CD4-positive, alpha-beta T cell (primary cell): ENCODE measurements at places on chromosomes 2 and 18.

GRCh38 chr2:128304715-128305554, 13.7 kb downstream of the HS6ST1 start:
- no peak for DNase-seq

- DNase-seq: no peak
Observed at GRCh38 chr18:45539491-45539891, 75.8 kb upstream of the SLC14A2 start.

GRCh38 chr2:101464841-101465240, 10.1 kb downstream of the RFX8 start:
- no peak for DNase-seq

DNA sequence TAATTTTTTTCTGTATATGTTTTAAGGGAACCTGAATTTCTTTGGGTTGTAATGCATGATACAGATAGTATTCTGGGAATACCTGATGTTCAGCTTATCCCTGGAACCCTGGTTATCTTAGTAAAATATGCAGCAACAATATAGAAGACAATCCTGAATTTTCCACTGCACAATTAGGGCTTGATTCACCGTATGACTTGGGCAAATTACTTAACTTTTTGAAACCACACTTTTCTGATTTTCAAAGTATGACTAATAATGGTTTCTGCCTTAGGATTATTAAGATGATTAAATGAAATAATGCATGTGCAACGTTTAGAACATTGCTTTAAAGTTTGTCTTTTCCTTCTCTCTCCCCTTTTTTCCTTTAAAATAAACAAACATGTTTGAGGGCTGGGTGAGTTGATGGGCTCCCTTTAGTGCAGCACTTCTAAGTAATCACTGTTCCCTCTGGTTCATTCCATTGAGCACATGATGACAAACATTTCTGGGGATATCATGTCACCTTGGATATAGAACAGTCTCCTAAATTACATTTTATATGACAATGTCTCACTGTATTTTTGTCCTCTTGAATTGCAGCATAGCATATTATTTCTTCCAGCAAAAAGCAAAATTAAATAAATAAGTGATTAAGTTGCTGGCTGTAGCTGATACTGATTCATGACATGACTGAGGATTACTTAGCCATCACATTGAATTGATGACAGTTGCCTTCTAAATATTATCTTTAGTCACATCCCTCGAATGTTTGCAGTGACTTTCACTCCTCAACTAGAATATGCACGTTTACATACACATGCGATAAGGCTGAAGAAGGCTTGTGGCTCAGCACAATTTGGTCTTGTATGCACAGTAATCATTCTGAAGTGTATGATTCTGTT, 254.5 kb downstream of the NEDD4L start:
- DNase-seq: no peak

- DNase-seq: no peak
Observed at GRCh38 chr2:100747551-100747950, 72.4 kb upstream of the NPAS2 start.

DNA sequence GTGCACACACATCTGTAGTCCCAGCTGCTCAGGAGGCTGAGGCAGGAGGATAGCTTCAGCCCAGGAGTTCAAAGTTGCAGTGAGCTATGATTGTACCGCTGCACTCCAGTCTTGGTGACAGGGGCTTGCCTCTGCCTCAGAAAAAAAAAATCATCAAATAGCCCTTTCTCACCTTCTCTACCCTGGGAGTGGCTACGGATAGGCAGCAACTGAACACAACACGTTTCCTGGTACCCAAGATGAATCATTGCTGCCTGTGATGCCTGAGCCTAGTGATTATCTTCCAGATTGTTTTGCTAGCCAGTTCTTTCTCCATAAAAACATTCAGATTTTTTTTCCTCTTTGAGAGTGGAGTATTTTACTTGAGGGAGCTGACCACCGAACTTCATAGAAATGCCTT, 13.5 kb downstream of the INPP4A start:
- peak; percentile 44 for DNase-seq

- DNase-seq: no peak
Observed at GRCh38 chr18:48037481-48038271, 107.2 kb upstream of the SMAD2 start.

GRCh38 chr2:174477759-174478158, 9.1 kb downstream of the GPR155 start:
- no peak for DNase-seq

DNA sequence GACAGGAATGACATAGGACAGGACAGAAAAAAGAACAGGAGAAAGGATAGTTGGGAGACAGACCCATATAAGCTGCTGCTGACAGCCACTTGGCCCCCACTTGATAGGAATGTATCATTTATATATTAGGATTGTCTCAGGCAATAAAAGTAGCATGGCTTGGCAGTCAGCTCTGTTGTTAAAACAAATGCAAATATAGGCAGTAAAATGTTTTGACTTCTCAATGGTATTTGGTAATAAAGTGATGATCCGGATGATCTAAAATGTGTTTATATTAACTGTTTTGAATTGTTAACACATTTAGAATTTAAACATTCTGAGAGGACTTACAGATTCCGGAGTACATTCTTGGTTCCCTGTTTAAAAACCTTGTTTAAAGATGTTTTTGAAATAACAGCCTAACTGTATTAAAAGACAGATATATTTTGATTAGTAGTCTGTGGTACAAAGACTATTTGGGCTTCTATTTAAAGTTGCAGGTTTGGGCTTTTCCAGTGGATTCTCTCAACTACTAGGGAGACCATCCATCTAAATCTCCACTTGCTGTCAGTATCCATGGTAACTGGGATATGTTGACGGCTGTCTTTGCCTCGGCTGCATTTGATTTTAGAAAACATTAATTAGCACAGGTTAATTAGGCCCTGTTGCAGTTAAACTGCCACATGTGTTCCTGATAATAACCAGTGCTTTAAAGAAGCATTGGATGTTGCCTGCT, 147.6 kb downstream of the ESCO1 start:
- DNase-seq: no peak

- peak; percentile 51 for DNase-seq
Observed at GRCh38 chr2:20650393-20650876, 463 bp downstream of the HS1BP3 start.

GRCh38 chr2:151085181-151085611, 176.5 kb downstream of the RBM43 start:
- DNase-seq: no peak

- no peak for DNase-seq
Observed at GRCh38 chr2:68365087-68365486, at the start of gene PLEK. Gene PLEK (plus strand): TSS chr2:68365282. CDS start chr2:68365352, 70 bp downstream.

DNA sequence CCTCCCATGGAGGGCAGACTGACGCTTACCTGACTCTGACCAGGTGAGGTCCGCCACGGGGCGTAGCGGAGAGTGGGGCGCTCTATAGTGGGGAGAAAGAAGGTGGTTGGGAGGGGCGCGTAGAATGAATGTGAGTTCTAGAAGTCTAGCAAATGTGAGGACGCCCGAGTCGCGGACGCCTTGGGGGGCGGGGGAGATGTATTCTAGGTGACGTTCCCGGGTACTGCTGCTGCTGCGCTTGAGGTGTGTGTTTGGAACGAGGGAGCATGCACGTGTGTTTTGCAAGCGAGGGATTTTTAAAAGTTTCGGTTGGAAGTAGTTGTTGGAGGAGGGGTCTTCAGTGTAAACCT, 758 bp downstream of the RIF1 start:
- peak; percentile 12 for DNase-seq

GRCh38 chr18:8659609-8660242, 45.6 kb upstream of the MTCL1 start:
- no peak for DNase-seq

GRCh38 chr2:218329826-218330593, 26.6 kb upstream of the CATIP start:
- DNase-seq: no peak

GRCh38 chr2:198161151-198161550, 356.8 kb downstream of the PLCL1 start:
- DNase-seq: no peak

DNA sequence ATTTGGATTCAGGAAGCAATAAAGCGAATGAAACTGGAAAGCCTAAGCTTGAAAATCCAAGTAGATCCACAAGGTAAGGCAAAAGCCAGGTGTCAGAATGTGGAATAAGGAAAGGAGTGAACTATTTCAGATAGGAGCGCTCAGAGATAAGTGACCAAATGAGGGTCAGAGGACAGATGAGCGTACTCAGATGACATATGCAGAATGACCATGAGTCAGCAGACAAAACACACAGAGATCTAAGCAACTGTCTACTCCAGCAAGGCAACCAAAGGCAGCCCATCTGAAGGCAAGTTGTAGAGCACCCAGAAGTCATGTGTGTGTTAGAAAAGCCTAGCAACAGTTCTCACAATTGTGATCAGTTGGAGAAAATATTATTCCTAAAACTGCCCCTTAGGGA, 548.4 kb upstream of the FSHR start:
- no peak for DNase-seq

- no peak for DNase-seq
Observed at GRCh38 chr2:126496493-126496892, 159.5 kb upstream of the GYPC start.

DNA sequence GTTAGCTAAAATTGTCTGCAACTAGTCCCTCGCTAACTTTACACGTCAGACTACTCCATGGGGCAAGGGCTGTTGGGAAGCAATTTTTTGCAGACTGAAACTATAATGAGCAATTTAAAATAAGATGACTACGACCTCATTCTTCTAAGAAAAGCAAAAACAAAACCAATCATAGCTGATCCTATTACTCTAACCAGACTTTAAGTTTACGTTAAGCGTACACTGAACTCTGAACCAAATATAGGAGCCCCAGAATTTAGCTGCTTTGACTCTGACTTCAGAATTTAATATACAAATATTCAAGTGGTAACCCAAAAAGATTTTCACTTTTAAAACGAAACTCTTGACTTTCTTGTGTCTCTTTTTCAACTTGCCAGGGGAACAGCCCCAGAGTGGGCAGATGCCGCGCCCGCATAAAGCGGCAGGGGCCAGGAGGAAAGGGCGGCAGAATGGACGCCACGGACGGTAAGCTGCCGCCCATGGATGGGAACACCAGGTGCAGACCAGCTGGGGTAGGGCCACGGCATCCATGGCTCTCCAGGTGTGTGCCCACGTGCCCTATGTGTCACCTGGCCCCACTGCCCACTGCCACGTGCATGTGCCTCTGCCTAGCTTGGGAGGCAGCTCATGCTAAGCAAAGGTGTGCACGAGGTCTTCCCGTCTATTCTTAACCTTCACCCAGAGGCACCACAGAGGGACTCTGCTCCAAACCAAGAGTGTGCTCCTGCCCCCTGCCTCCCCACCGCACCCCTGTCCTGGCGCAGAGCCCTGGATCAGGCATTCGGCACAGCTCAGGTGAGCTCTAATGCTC, 217.6 kb downstream of the HDAC4 start:
- no peak for DNase-seq

GRCh38 chr2:219766658-219767057, 139.2 kb downstream of the SLC4A3 start:
- DNase-seq: no peak

- no peak for DNase-seq
Observed at GRCh38 chr2:233832869-233833311, 21.4 kb downstream of the HJURP start.

DNA sequence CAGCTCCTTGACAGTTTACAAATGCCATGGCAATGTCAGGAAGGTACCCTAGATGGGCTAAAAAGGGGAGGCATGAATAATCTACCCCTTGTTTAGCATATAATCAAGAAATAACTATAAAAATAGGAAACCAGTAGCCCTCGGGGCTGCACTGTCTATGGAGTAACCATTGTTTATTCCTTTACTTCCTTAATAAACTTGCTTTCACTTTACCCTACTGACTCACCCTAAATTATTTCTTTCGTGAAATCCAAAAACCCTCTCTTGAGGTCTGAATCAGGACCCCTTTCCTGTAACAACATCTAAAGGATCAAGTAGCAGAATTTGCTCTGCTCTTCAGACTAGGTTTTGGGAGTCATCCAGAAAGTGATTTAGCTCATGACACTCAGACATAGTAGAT, 43.7 kb downstream of the CD8B2 start:
- no peak for DNase-seq

DNA sequence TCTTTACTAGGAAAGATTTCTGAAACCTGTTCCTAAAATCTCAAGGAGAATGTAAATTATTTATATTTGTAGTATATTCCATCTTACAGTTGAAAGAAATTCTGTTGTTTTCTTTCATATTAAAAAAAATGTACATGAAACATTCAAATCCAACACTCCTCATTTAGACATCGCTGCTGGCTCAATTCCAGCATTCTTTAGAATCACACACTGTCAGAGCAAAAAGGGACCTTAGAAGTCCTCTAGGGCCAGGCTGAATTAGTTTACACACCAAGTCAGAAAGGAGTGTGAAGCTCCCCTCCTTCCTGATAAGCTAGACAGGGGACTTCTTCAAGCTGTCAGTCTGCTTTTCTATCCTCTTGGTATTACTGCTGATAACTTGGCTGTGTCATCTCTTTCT, 158.6 kb upstream of the LTBP1 start:
- DNase-seq: no peak

DNA sequence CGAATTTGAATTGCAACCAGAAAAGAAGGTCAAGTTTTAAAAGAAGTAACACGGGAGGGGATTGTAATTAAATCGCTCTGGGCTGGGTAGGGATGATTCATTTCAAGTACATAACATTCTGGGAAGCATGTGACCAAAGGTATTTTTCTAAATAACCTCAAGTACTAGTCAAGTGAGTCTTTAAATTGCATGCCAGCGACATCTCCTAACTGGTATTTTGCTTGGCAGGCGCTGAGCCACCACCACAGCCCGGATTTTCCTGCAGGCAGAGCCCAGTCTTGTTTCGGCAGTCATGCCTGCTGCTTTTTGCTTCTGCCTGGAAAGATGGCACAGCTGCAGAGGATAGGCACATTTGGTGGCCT, 33.7 kb upstream of the NPAS2 start:
- DNase-seq: no peak

DNA sequence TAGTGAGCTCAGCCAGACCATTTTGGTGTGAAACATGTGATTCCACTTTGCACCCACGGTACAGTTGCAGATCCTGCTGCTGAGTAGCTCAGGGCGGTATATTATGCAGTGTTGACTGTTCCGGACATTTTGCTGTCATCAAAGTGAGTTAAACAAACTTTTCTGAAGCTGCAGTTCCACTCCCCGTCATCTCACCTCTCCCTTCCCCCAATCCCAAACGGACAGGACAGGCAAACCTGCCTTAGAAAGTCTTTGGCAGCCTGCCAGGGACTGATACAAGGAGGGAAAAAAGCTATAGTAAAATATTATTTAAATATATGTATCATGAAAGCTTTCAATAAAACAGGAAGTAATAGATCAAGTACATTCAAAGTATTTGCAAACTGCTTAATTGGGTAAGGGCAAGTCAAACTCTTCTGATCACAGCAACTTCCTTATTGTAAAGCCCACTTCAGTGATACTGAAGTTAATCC, 35.5 kb upstream of the SP5 start:
- no peak for DNase-seq

GRCh38 chr2:20625491-20626391, 25.2 kb downstream of the HS1BP3 start:
- DNase-seq: no peak

GRCh38 chr2:229733611-229734245, 19.4 kb upstream of the DNER start:
- DNase-seq: no peak

GRCh38 chr2:233342301-233342700, 12.0 kb upstream of the DGKD start:
- DNase-seq: no peak
